Brain pericyte (primary cell): ENCODE measurements at places on chromosomes 11 and 22.

DNA sequence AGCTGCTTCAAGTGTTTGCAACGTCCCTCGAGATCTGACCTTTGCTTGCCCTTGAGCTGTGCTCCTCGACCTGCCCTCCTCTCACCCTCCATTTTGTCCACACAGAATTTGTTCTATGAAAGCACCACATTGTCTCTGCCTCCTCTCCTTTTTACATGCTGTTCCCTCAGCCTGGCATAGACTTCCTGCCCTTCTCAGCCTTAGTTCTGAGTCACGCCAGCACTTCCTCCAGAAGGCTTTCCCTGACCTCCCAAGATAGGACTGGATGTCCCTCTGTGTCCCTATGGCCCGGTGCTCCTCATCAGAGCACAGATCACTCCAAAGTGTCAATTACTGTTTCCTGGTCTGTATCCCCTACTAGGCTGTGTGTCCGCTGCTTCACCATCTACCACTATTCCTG lies 16.2 kb downstream of the JHY start:
- DNase-seq, result no peak

DNA sequence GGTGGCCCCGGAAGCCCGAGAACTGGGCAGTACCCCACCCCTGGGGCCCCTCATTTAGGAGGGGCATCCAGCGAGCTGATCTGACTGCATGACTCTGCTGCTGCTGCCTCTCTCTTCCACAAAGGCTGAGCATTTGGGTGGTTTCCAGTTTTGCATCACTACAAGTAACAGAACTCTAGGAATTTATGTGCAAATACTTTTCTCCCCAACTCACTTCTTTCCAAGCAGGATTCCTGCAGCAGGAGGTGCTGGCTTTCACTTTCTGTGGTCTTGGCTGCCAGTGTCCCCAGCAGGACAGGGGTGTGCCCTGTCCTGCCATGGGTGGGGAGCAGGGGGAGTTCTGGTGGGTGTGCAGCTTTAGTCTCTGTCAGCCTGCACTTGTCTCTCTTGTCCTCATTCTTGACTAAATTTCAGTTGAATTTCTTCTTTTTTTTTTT lies 21.2 kb downstream of the UPB1 start:
- no peak for DNase-seq

DNA sequence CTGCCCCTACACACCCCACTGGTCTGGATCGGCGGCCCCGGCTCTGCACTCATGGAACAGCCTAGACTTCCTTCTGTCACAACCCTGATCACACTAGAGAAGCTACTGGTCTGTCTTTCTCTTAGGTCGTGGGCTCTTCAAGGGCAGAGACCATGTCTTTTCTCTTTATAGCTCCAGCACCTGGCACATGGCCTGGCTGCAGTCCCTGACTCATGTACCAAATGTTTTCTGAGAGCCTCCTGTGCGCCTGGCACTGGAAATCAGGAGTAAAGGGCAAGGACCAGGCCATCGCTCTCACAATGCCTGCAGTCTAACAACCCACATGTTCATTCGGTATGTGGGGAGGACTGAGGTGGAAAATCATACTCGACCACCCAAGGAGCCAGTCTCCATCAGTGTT lies 7.5 kb downstream of the ASCC2 start:
- DNase-seq, result no peak

DNA sequence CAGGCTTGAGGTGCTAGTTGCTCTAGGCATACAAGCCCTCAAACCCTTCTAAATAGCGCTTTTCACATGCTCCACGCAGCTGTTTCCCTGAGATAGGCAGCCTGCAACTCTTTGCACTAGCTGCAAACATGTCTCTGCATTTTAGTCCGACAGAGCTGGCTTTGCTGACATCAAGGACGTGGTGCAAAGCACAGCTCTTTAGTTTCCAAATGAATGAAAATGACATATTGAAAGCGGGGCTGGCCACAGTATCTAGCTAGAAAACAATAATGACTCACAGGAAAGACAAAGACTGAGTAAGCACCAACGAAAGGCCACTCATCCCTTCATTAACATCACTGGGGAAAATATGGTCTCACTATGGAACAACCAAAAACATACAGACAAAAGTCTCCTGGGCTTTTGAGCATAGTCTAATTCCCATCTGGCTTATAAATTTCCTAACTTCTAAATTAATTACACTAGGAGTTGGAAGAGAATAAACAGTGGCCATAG lies 15.3 kb upstream of the ZC3H12C start:
- no peak for DNase-seq

- peak; percentile 27 for DNase-seq
Measured at GRCh38 chr22:28855355-28856094, 27.8 kb upstream of the ZNRF3 start.

DNA sequence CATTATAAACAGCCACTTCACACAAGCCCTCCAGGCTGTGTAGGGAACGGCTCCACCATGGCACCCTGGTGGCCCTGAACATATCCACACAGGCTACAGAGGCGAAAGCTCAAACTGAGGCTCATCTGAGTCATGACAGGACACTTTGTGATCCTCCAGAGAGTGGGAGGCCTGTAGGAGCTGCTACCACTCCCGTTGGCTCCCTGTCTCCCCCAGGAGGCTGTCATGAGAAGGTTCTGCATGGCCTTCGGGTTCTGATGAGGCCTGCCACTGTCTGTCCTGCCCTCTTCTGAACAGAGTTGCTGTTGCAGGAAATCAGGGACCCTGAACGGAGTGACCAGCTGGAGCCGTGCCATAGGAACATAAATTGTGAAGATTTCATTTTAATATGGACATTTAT lies 23.8 kb upstream of the ALDH3B2 start:
- DNase-seq, result no peak

DNA sequence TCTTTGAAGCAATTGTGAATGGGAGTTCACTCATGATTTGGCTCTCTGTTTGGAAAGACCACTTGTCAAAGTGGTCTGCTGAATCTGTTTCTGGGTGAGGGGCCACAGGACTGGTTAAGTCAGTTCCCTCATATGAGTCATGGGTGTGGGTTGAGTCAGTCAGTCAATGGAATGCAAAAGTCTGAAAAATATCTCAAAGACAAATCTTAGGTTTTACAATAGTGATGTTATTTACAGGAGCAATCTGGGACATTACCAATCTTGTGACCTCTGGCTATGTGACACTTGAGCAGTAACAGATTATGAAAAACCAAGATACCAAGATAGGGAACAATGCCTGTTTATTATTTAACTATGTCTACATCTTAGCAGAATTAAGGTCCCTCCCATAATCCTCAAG lies 311.6 kb downstream of the AASDHPPT start:
- DNase-seq, result no peak

- DNase-seq, result no peak
Measured at GRCh38 chr11:130514316-130514715, 65.9 kb downstream of the ADAMTS15 start.

DNA sequence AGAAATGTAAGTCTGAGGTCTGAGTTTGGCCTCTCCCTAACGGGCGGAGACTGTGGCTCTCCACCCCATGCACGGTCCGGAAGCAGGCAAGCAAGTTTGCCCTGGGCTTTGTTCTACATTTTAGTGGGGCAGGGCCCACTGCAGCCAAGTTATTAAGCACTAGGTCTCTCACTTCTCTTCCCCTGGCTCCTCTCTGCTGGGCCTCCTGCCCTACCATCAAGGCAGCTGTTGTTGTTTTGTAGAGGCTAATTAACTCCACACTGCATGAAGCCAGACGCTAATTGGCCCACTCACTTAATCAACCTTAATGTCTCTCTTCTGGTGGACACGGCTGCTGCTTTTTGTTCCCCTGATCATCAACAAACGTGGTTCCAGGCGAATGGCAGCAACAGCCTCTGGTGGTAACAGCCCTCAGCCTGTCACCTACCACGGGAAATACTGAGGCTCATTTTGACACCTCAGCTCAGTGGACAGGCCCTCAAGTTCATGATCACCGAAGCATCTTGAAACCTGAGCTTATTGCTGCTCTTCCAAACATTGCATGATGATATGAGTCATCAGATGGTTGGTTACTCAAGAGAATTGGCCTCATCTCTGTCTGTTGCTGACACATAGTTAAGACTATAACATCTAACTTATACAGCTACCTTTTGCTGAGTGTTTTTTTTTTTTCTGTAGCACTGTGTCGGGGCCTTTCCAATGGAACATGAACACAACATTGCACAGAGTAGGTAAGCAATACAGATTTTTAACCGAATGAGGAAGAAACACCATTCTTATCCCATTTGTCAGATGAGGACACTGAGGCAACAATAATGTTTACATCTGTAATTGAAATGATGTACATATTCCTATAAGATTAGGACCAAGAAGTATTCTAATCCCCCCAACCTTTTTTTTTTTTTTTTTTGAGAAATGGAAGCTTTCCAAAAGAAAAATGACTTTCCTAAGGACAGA lies 20.8 kb upstream of the LMO2 start:
- DNase-seq, result no peak

DNA sequence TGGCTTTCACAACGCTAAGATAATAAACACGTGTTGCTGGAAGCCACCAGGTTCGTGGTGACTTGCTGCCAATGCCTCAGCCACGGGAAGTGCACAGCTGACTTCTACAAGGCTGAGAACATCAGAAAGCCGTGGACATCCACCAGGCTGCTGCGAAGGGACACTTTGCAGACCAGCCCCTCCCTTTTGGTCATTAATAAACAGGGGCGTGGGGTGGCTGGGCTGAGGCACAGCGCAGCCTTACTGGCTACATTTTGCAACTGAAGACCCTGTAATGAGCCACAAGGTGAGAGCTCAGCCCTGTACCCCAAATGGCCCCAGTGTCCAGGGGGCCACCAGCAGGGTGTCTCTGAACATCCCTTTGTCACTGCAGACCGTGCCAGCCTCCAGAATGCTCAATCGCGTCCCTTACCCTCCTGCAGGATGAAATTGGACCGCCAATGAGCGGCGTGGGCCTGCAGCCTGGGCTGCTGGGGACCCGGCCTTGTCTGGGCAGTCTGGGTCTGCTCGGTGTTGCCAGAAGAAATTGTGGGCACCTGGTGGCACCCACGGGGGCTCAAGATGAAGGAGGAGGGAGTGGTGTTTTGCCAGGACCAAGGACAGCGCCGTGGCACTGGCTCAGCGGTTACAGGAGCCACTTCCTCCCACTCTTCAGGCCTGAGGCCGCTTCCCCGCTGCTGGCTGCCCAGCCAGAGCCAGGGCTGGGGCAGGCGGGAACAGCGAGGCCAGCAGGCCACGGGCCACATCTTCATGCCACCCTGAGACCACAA lies 181.9 kb downstream of the CTTN start:
- DNase-seq, result no peak

- no peak for DNase-seq
Measured at GRCh38 chr11:10809373-10810160, 841 bp upstream of the EIF4G2 start.

DNA sequence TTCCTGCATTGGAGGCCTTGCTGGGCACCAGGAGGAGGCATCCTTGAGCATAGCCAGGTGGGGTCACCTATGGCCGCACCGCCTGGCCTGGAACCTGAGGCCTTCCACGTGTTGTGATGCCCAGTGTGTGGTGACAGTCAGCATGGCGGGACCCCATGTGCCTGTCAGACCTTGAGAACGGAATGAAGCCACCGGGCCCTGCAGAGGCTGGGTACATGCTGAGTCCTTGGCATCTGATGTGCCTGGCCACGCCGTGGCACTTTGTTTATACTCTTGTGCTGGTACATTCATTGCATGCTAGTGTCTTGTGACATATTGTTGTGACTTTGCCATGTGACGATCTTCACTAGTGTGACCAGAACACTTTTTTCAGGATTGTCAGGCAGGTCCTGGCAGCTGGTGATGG lies 8.5 kb upstream of the MYO7A start:
- no peak for DNase-seq

DNA sequence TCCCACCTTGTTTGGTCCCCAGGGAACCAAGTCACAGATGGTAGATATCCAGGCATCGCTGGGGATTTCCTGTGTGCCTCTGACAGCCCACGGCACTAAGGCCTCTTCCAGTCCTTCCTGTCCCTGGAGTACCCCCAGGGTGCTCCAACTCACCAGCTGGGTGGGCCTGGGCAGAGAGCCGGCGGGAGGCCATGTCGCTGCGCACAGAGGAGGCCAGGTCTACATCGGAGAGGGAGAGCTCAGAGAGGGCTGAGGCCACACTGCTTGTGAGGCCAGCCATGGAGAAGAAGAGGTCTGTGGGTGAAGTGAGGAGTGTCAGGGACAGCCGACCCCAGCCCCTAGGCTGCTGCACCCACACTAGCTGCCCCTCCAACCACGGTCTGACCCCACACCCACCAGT lies 5.3 kb downstream of the ATG2A start:
- no peak for DNase-seq
